ENCODE measurements at places on chromosomes 1 and 21. TPM values are rescaled to one million over a fixed set of nuclear protein-coding genes. Genes with fewer than 3 reads are reported as not detected.

DNA sequence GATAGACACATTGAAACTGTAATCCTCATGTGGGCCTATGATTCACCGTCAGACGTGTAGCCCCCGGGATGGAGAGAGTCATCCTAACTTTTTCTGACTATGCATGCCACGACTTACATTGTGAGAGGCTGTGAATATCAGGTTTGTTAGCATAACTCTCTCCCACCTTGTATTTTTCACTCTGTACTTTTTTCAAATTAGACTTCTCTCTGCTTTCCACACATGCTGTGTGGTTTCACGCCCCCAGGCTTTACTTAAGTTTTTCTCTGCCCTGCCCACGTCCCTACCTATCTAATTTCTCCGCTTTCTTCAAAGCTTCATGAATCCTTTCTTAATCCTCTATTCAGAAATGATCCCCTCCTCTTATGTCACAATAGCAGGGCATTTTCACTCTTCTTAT is 3.4 kb upstream of the NCAM2 start:
- DNase-seq = no peak

DNA sequence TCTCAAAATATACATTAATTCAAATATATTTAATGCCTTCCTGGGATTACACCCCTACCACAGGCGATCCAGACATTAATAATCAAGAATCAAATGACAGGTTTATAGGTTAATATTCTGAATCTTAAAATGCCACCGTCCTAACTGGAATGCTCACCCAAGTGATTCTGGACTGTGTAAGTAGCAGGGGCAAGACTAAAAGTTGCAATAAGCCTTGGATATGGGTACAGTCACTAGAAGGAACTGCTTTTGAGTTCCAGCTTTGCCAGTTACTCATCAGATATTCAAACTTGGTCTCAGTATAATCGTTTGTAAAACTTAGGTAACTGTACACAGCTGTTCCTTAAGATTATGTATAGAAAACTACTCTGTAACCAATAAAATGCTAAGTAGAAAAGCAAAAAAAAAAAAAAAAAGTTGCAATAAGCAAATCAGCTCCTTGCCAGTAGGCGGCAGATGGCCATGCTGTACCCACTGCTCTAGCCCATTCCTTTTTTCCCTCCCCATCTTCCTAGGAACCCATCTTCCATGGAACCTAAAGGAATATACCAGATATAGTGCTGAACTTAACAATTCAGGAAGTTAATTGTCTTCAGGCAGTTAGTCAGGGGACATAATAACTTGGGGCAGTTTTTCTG is 10.5 kb downstream of the RO60 start:
- peak; percentile 24 for DNase-seq

The SNRNP40 gene
- total RNA-seq = 119 TPM

DNA sequence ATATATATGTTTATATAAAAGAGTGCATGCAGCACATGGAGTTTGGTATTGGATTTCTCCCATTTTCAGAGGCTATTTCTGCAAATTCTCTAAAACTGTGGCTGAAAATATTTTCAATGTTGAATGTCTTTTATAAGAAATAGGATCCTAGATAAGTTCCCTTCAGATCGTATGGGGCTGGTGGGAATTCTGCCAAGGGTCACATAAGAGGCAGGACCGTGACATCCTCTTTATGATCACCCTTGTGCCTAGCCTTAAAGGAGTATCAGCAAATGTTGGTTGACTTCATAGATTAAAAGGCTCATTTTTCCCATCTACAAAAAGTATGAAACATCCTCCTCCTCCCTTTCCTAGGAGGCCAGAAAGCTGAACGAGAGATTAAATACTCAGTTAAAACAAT is 1.3 kb upstream of the IFNAR2 start:
- DNase-seq = no peak

DNA sequence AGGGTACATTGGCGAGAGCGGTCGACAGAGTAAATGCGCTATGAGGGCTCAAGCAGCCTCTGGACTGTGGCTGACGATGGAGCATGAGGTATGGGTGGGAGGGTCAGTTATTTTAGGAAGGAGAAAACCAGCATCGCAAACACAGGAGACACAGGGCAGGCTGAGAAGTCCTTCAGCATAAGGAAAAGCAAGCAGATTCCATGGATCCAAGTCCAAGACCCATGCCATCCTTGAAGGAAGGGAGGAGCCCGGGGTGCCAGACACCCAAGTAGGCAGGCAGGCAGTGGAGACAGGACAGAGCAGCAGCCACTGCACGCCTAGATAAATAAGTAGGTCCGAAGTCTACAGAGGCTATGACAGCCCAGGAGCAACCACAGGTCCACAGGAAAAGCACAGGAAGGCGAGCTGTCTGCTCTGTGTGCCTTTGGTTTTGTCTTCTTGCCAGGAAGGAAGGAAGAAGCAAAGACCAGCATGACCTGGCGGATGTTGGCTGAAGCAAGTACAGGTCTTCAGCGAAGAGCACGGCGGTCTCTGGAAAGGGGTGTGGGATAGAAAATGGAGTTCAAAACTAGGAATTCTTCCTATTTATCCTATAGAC is 76.4 kb upstream of the SLC45A1 start:
- DNase-seq = peak; percentile 17

DNA sequence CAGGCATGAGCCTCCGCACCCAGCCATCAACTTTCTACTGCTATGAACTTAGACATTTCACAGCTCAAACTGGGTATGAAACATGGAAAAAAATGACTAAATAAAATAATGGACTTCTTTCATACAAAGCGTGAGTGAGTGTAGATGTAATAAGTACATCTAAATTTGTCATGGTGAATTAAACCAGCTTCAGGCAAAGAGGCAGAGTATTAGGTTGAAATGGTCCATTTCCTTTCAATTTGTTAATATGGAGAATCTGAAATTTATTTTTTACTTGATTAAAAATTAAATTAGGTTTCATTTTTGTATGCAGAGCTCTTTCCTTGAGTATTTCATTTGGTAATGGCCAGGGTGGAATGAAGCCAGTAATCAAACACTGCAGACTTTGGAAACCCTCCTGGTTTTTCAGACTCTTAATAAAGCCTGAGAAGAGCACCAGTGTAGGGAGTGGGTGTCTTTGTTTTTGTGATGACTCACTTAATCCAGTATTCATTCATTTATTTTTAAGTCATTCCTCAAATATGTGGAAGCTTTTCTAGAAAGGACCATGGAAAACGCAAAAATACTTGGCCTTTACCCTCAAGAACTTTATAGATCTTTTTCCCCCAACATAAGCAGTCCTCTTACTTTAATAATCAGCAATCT is 49.2 kb downstream of the ALG14 start:
- peak; percentile 90 for DNase-seq

- peak; percentile 59 for DNase-seq
These were observed 95.3 kb downstream of the FOXD2 start for GRCh38 chr1:47532921-47533792.

The FCRL6 gene
- total RNA-seq = not detected

GRCh38 chr1:157073944-157074685 is 25.5 kb downstream of the ETV3L start:
- DNase-seq = peak; percentile 51

DNA sequence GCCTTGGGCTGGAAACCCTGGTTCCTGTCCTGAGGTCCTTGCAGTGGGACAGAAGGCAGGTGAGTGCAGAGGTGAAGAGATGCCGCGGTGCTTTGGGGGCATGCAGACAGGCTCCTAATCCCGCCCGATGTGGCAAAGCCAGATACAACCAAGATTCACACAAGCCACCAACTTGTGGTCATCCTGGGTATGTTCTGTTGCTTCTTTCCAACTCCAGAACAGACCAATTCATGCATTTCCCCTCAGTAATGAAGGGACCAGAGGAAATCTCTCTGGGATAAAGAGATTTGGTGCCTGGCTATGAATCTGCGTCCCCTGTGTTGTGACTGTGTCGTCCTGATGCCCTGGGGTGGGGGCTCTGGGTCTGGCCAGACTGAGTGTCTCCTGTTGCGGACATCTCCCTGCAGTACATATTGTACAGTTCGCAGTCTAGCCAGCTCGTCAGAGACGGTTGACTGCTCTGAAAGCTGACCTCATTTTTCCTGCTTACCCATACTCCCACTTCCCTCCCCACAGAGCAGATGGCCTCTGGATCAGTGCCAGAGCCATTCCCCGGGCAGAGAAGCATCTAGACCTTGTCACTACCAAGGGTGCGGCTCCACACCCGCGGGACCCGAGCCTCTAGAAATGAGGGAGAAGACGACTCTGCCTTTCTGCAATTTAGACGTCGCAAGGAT is 216.3 kb downstream of the KIF26B start:
- no peak for DNase-seq

The CSF1 gene
- total RNA-seq = 92.8 TPM

DNA sequence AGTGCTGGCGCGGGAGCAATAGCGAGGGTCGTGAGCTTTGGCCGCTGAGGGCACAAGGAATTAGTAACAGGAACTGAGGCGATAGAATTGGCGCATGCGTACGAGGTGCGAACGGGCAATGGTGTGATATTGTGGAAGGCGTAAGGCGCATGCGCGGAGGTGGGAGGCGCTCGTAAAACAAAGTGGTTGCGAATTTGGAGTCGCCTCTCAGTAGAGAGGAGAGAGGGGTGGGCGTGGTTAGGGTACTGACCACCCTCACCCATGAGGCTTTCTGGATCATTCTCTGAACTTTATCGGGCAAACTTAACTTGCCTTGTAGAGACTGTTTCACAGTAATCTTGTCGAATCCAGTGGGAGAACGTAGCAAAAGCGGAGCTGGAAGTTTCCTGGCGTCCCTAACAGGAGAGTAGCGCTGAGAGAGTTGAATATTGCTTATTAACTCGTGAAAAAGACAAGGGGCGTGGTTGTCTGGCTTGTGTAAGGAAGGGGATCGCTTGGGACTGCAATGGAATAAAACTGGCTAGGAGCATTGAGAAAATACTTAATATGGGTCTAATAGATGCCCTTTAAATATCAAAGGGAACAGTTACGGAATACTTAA is 427 bp downstream of the CKS1B start:
- DNase-seq = peak; percentile 96

DNA sequence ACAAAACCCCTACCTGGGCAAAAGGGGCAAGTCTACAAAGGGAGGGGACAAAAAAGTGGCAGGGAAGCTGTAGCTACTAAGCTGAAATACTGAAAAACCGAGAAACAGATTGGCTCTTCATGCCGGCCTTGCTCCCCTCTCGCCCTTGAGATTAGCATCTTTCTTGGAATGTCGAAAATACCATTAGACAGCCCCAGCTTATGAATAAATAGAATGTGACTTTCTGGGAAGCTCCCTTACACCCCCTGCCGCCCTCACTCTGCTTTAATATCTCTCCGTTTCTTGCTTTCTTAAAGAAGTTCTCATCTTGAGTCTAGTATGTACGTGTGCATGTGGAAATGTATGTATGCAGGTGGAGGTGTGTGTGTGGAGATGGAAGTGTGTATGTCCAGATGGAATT is 14.1 kb downstream of the TRAF3IP3 start:
- DNase-seq = no peak

- no peak for DNase-seq
These were observed 21.5 kb downstream of the LTN1 start for GRCh38 chr21:28971171-28971570.

GRCh38 chr1:215518594-215518993 is 48.5 kb upstream of the KCTD3 start:
- DNase-seq = no peak

- no peak for DNase-seq
These were observed 636 bp downstream of the WARS2 start for GRCh38 chr1:119139857-119140176.

- DNase-seq = no peak
These were observed 366.1 kb upstream of the DAB1 start for GRCh38 chr1:57789936-57790335.

DNA sequence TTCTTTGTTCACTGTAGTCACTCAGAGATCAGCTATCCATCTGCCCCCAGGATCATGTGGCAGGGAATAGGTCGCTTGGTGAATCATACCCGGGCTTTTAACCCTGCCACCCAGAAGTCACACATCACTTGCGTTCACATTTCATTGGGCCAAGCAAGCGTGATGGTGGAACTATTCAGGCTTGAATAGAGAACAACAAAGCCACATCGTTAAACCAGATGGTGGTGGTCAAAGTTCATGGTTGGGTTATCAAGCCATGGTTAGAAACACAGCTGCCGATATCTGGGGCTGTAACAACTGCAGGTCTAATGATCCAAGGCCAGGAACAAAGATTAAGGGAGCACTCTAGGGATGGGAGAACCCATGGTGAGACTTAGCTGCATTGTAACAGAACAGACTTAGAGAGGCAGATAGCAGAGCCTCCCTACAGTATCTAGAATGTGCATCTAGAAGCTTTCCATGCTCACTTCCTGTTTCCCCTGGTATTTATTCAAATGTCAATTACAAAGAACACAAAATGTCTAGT is 40.0 kb upstream of the PTPRC start:
- peak; percentile 94 for DNase-seq

GRCh38 chr1:6614019-6614928 is 743 bp downstream of the PHF13 start:
- peak; percentile 40 for DNase-seq

DNA sequence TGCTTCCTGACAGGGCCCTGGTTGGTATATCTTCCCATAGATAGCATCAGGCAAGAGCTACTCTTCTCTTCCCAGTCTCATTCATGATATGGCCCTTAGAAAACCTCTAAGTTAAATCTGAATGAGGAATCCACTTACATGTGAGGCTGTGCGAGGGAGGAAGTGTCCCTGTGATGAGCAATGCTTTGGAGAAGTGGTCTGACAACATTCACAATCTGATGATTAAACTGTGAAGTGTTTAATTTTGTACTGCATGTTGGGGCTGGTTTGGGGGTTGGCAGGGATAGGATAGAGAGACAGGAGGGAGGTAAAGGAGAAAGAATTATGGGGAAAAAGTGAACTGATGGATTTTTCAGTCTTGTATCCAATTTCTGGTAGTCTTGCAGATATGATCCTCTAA is 421.2 kb upstream of the DAB1 start:
- peak; percentile 63 for DNase-seq

The ZBTB8A gene
- total RNA-seq = 6.3 TPM

DNA sequence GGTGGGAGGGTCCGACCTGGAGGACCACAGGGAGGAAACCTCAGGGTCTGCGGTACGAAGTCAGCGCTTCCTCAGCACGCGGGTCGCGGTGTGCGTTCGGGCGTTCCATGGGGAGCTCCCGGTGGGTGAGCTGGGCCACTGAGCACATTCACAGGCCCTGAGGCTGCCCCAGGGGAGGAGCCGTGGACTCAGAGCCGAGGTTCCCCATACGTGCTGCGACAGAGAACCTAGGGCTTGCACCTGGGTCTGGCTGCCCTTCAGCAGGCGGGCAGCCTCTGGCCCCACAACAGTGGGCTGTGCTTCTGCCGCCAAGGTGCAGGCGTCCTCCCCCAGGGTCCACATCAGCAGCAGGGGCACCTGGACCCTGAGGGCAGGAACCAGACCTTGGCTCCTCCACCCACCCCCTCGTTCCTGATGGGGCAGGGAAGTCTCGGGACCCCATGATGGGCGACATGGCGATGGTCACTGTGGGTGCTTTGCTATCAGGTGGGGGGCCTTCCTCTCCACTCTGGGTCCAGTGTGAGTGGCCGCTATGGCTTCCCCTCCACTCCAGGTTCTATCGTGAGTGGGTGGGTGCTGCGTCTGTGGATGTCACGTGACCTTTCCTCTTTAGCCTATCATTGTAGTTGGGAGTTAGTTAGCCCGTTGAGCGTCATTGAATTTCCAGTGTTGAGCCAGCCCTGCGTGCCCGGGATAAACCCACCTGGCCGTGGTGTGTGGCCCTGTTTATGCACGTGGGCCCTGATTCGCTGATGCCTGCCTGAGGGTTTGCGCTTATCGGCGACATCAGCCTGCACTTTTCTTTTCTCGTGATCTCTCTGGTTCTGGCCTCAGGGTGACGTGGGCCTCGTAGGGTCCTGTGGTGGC is 27.9 kb downstream of the FTCD start:
- no peak for DNase-seq

Measured in M059J (cell line).